ENCODE measurements at places on chromosomes 2 and 18. TPM values are rescaled to one million over a fixed set of nuclear protein-coding genes. Genes with fewer than 3 reads are reported as not detected.

MBP gene
- 62.7 TPM for total RNA-seq

DUSP2 gene
- 5.7 TPM for total RNA-seq

CDH7 gene
- 0.19 TPM for total RNA-seq

SOWAHC gene
- 15.0 TPM for total RNA-seq

ATP8B1 gene
- 101 TPM for total RNA-seq

ADD2 gene
- 5.3 TPM for total RNA-seq

SLC39A6 gene
- total RNA-seq, result 29.6 TPM

POTEC gene
- total RNA-seq, result not detected

KCNJ13 gene
- not detected for total RNA-seq

SERPINB4 gene
- not detected for total RNA-seq

SUMO1 gene
- total RNA-seq, result 57.4 TPM

PRKAG3 gene
- 0.19 TPM for total RNA-seq

SNED1 gene
- 149 TPM for total RNA-seq

BOLA3 gene
- 13.6 TPM for total RNA-seq

TSN gene
- 37.5 TPM for total RNA-seq

LOXHD1 gene
- 0.16 TPM for total RNA-seq

TNP1 gene
- total RNA-seq, result not detected

COL4A3 gene
- 17.8 TPM for total RNA-seq

VWA3B gene
- total RNA-seq, result 1.0 TPM

PSTPIP2 gene
- total RNA-seq, result 12.6 TPM

FMNL2 gene
- 55.1 TPM for total RNA-seq

KLHL29 gene
- 11.4 TPM for total RNA-seq

RTN4 gene
- total RNA-seq, result 357 TPM

SCYGR3 gene
- not detected for total RNA-seq

EHD3 gene
- 19.8 TPM for total RNA-seq

CCDC74B gene
- 1.3 TPM for total RNA-seq

ALPI gene
- not detected for total RNA-seq

LIMS2 gene
- 248 TPM for total RNA-seq

DPP4 gene
- 3.5 TPM for total RNA-seq

TNFAIP6 gene
- total RNA-seq, result 3.6 TPM

ID2 gene
- 212 TPM for total RNA-seq

PER2 gene
- total RNA-seq, result 25.1 TPM

ATOH8 gene
- total RNA-seq, result 56.7 TPM

FAM110C gene
- 3.3 TPM for total RNA-seq

ASB18 gene
- not detected for total RNA-seq

C1QL2 gene
- total RNA-seq, result not detected

TBR1 gene
- not detected for total RNA-seq

EFHD1 gene
- total RNA-seq, result 85.8 TPM

HSBP1L1 gene
- total RNA-seq, result 7.9 TPM

MYOM1 gene
- 63.8 TPM for total RNA-seq

CCDC102B gene
- 13.3 TPM for total RNA-seq

IL36RN gene
- not detected for total RNA-seq

GCG gene
- 0.62 TPM for total RNA-seq

CERS6 gene
- 8.3 TPM for total RNA-seq

COBLL1 gene
- total RNA-seq, result 101 TPM

ABCA12 gene
- not detected for total RNA-seq

WDSUB1 gene
- 11.3 TPM for total RNA-seq

SAG gene
- total RNA-seq, result not detected

SOX11 gene
- total RNA-seq, result not detected

HOXD1 gene
- 1.1 TPM for total RNA-seq

ACTR1B gene
- total RNA-seq, result 74.4 TPM
